ENCODE measurements at places on chromosomes 2 and 18.
A peak's percentile ranks its signal among the peaks of the same experiment; 100 is the strongest.

DNA sequence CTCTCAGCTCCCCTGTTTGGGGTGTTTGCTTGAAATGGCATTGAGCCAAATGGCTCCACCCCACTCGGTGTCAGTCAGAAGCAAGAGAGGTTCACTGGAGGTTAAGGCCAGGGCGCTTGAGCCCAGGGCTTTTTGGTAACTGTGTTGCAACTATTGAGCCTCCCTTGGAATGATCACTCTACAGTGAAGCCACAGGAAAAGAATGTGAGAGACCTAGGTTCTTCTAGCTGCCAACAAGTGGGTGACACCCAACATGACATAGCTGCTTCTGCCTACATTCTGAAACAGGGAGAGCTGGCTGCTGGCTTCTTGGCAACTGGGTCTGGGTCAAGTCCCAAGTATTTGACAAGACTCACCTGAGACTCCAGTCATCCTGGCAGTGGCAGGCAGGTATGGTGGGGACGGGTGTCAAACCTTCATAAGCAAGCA lies 7.1 kb upstream of the GRHL1 start:
- peak; percentile 31 for DNase-seq

GRCh38 chr18:23131693-23132319 lies 3.5 kb upstream of the CABLES1 start:
- DNase-seq = no peak

- DNase-seq = no peak
Measured at GRCh38 chr2:37326285-37326684, 1.7 kb upstream of the PRKD3 start.

GRCh38 chr2:3311601-3312000 lies 66.0 kb downstream of the EIPR1 start:
- no peak for DNase-seq

- no peak for DNase-seq
Measured at GRCh38 chr2:238099714-238100048, 459 bp upstream of the ESPNL start.
